Fibroblast of skin of scalp (primary cell): ENCODE measurements at places on chromosomes 3 and 15.
A peak's percentile ranks its signal among the peaks of the same experiment; 100 is the strongest.

DNA sequence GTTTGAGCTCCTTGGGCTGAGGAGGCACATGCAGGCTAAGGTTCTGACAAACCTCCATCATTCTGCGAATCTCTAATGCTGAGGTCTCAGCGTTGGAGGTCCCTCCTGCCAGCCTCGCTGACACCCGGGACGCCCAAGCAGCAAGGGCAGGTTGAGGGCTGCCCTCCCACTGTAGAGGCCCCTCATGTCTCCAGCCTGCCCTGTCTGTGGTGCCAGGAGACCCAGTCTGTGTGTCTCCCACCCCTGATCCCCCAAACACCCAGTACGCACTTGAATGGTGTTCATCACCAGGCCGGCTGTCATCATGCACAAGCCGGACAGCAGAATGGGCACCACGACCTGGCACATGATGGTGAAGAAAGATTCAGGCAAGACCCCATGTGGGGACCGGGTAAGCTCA lies 27.8 kb downstream of the SLC41A3 start:
- DNase-seq: no peak

DNA sequence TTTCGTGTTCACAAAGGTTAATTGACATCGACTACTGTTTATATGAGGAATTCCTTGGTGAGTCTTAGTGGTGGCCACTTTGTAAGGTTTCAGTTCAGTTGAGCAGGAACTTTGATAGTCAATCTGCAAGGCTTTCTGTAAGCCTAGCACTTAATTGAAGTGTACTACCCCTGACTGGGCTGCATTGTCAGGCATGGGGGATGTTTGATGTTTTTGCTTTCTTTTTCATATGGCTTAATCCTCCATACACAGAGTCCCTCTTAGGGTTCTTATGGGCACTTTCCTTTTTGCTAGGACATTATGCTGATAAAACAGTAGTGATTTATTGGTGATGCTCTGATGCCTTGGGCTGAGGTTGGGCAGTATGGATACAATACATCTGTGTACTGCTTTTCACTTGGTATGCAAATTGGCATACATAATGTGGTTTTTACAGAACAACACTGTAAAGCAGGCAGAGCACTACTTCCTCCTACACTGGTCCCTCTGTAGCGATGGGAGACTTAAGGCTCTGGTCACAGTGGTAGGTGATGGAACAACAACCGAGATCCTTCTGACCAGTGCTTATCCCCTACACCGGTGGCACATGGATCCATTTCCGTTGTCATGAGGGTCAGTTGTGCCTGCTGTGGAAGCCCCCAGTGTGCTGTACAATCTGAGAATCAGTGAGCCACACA lies 261.0 kb downstream of the MFSD1 start:
- DNase-seq: no peak

DNA sequence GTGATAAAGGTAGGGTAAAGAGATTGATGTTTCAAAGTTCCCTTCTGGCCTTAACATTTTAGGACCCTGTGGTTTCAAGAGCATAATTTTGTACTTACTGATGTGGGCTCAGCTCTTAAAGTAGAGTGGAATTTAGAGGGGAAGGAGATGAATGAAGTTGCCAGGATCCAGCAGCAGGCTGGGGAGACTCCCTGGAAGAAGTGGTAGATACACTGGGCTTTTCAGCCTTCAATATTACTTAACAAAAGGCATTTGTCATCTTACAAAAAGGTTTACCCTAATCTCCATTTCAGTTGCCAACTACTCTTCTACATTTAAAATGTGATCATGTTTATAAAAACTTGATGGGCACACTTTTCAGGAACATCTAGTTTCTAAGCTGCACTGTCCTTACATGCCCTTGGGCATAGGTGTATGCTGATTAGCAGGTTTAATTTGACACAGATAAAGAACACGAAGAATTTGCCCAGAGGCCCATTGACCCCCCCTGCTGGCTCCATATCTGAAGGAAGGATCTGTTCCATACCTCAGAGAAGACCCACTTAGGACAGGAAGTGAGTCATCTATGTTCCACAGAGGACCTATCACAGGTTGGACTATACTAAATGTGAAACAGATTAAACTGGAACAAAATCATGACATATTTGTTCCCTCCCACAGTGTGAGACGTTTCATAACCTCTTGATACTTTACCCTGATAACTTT lies 93.0 kb upstream of the LPP start:
- peak; percentile 46 for DNase-seq

DNA sequence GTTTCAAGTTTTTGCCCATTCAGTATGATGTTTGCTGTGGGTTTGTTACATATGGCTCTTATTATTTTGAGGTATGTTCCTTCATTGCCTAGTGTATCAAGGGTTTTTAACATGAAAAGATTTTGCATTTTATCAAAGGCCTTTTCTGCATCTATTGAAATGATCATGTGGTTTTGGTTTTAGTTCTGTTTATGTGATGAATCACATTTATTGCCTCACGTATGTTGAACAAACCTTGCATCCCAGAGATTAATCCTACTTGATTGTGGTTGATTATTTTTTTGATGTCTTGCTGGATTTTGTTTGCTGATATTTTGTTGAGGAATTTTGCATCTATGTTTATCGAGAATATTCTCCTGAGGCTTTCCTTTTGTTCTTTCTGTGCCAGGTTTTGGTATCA lies 39.4 kb downstream of the TMCO5A start:
- DNase-seq: no peak

DNA sequence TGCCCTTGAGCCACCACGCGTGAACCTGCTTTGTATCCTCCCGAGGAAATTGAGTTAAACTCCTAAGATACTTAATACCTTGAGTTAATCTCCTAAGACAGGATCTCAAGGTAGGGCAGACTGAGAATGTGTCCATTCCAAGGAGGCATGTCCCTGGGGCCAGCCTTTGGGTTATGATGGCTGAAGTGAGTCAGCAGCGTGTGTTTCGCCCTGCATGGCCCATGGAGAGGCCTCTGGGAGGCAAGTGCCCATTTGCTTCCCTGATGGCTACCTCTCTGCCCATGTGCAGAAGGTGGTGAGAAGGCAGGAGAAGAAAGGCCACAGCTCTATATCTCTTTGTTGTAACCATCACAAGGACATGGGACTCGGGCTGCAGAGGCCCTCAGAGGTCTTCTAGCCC lies 36.7 kb upstream of the LIMD1 start:
- no peak for DNase-seq

- no peak for DNase-seq
Measured at GRCh38 chr3:177471733-177472480, 274.6 kb upstream of the TBL1XR1 start.

- no peak for DNase-seq
Measured at GRCh38 chr15:40819048-40819447, 9.5 kb downstream of the PPP1R14D start.

GRCh38 chr3:125045965-125046364 lies 9.8 kb downstream of the HEG1 start:
- DNase-seq: peak; percentile 88

- DNase-seq: no peak
Measured at GRCh38 chr3:174620855-174621472, 238.2 kb upstream of the NAALADL2 start.

- no peak for DNase-seq
Measured at GRCh38 chr3:23552506-23552905, 253.2 kb upstream of the UBE2E1 start.

- peak; percentile 77 for DNase-seq
Measured at GRCh38 chr15:57697588-57697987, 8.9 kb upstream of the POLR2M start.

DNA sequence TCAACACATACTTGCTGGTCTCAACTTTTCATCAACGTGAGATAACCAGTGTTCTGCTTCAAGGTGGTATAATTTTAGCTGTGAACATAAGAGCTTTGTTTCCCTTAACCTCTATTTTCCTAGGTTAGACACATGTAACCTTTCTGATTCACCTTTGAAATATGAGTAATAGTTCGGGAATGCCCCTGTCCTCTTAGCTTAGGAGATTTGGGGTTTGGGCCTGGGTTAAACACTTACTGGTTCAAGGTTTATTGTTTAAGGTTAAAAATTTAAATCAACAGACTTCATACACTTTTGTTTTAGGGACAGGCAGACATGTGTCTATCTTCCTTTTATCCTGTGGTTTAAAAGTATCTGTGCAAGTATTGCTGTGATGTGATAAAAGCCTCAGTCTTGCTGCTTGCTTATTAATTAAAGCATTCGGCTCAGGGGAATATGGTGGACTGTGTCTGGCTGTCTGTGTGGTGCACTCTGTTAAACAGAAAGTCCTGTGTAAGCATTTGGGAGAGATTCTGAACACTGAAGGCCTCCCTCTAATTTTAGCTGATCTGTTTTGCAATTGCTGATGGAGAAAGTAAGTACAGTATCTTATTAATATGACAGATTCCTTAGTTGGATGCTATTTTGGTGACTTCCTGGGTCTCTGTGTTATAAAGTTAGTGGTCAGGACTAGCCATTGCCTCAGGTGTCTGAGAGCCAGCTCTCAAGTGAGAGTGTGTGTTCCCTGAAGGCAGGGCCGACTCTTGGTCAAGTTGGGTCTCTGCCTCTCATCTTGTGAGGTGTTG lies 81.8 kb downstream of the USP13 start:
- DNase-seq: no peak

GRCh38 chr15:65611888-65612615 lies 1.1 kb upstream of the INTS14 start:
- DNase-seq: no peak

DNA sequence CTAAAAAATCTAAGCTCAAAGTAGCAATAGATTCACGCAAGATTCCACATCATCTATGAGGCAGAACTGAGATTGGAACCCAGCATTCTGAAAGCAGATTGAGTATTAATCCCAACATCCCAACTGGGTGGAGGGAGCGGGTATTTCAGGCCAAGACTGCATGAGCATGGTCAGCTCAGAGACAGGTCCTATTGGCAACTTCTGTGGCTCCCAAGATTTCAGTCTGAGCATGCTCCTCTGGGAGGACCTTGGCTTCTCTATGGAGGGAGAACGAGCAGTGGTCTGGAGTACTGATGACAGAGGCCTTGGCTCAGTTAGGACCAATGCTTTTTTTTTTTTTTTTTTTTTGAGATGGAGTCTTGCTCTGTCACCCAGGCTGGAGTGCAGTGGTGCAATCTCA lies 4.0 kb upstream of the ITGA11 start:
- DNase-seq: no peak

GRCh38 chr3:27680517-27681246 lies 41.4 kb downstream of the EOMES start:
- no peak for DNase-seq

GRCh38 chr3:11607816-11608215 lies 35.9 kb downstream of the VGLL4 start:
- DNase-seq: no peak

GRCh38 chr3:84998545-84998944 lies 39.8 kb downstream of the CADM2 start:
- no peak for DNase-seq

DNA sequence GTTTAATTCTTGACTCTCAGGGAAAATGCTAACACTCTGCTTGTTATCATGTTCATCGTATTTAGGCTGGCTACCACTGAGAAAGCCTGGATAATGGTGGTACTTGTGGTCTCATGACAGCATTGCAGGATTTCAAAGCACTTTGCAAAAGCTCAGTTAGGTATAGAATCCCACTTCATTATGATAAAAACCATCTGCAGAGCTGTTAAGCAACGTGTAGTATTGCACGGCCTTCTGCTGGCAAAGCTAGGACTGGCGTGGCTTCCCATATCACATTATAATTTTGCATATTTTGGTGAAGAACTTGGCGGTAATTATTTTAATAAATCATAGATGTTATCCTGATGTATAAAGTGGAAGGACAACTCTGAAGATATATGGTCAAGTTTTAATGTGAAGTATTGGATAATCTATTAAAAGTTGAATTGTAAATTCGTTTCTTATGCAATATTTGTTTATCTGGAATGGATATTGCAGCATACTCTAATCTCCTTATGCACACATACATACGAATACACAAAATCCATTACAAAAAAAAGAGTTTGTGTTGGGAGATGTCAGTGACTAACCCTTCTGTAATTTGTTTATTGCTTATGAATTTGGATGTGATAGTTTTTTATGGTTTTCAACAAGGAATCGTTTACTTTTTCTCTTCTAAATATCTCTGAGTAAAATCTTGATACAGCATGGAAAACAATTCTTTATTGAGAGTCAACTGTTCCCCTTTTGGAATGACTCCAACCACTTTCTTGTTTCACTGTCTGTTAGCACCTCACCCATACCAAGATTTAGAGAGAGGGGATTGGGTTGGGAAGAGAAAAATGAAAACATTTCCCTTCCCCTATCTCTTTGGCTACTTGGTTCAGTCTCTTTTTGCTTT lies 9.2 kb downstream of the RAB8B start:
- DNase-seq: no peak

- peak; percentile 12 for DNase-seq
Measured at GRCh38 chr3:30156586-30157498, 449.6 kb upstream of the TGFBR2 start.

GRCh38 chr15:27353856-27354255 lies 382.9 kb downstream of the GABRG3 start:
- peak; percentile 43 for DNase-seq

GRCh38 chr3:7518026-7518425 lies 657.1 kb downstream of the GRM7 start:
- DNase-seq: no peak

DNA sequence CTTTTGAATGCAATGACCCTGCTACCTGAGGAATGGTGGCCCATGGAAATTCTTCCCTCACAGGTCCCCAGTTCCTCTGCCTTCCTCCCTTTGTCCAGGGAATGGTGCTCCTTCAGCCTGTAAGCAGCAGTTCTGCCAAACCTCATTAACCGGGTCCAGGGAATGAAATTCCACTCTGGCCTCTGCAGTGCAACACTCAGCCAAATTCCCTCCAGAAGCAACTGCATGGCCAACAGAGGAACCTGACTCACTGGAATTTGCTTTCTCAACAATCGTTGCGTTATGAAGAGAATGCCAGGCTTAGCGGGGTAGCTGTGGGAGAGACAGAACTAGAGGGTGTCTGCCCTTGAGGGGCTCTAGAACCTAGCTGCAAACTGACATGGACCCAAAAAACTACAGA lies 449.4 kb upstream of the PROK2 start:
- DNase-seq: peak; percentile 83

- peak; percentile 94 for DNase-seq
Measured at GRCh38 chr3:106457281-106458180, 588.7 kb upstream of the CBLB start.

GRCh38 chr15:24675332-24676144 lies at the start of gene NPAP1:
Gene NPAP1 (plus strand): TSS chr15:24675775. CDS start chr15:24675868, 93 bp downstream.
- no peak for DNase-seq

DNA sequence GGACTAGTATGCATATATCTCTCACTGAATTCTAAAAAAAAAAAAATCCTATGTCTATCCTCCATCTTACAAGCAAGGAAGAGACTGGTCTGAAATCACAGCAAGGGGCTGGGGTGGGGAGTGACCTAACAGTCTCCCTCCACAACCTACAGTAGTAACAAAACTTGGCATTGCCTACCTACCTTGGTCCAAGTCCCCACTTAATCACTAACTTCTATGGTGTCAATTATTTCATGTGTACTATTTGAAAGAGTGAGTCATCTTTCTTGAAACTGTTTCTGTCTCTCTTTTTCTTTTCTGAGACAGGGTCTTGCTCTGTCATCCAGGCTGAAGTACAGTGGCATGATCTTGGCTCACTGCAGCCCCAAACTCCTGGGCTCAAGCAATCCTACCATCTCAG lies 36.8 kb downstream of the CHAC1 start:
- DNase-seq: no peak

GRCh38 chr3:63278171-63279004 lies at the start of gene SYNPR:
Gene SYNPR (plus strand): TSS chr3:63278308.
- DNase-seq: no peak
